A549 treated with CORT108297 at 1 μM for 4 hours (cell line): ENCODE measurements at places on chromosomes 7 and 10. TPM values are rescaled to one million over a fixed set of nuclear protein-coding genes. Genes with fewer than 3 reads are reported as not detected.

LRRTM3 gene
- not detected in 5 replicates for total RNA-seq

CTAGE4 gene
- total RNA-seq = not detected in 5 replicates

MAGI2 gene
- total RNA-seq = 0.27 to 0.46 TPM (median 0.39 TPM) in 5 replicates

FKBP6 gene
- not detected in 5 replicates for total RNA-seq

CDHR3 gene
- 4.3 to 6.1 TPM (median 4.9 TPM) in 5 replicates for total RNA-seq

CYP2C9 gene
- 0.03 to 0.14 TPM (median 0.06 TPM) in 3 of 5 replicates, not detected in the others for total RNA-seq
